ENCODE measurements at places on chromosomes 2 and 18. TPM values are rescaled to one million over a fixed set of nuclear protein-coding genes. Genes with fewer than 3 reads are reported as not detected.

GRCh38 chr2:152072011-152072410 lies 26.8 kb downstream of the CACNB4 start:
- H3K4me1 ChIP-seq: peaks cover 7% of the 10 kb centered on the region
- no peak for DNase-seq
- no peaks in the 10 kb centered on the region for H3K36me3 ChIP-seq
- no peaks in the 10 kb centered on the region for H3K27me3 ChIP-seq
- no peak overlapping the region for H3K4me3 ChIP-seq

DNA sequence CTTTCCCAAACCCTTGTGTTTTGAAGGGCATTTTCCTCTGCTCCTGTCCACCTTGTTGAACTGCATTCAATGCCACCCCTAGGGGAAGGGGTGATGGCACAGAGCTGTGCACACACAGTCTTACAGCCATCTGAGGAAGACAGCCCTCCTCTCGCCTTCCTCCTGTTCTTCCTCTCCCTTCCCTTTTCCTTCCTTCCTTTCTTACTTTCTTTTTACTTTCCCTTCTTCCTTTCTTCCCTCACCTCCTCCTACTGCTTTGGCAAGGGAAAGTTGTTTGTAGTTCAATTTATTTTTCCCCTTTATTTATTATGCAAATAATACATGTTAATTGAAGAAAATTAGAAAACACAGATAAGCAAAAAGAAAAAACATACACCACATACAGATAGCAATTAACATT lies 99.4 kb downstream of the CDH20 start:
- H3K27me3 ChIP-seq: no peaks in the 10 kb centered on the region
- no peaks in the 10 kb centered on the region for H3K36me3 ChIP-seq
- DNase-seq: no peak
- no peak overlapping the region for H3K4me3 ChIP-seq
- no peaks in the 10 kb centered on the region for H3K4me1 ChIP-seq

Gene NDC80
- total RNA-seq: 38.5 TPM

Gene CD302
- total RNA-seq: 0.68 TPM

DNA sequence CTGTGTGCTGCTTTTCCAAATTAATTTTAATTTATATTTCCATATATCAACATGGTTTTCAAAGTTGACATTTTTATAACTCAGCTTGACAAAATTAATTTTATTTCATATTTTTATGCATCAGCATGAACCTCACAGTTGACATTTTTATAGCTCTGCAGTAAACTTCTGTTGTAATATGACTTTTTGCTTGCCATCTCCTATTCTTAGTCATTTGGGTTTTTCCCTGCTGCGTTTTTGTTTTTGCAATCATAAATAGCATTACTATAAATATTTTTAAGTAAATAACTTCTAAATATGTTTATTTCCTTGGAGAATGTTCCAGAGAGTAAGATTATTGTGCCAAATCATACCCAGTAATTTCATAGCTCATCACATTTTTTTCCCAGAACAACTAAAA lies 21.0 kb upstream of the L3MBTL4 start:
- no peak overlapping the region for H3K4me3 ChIP-seq
- no peaks in the 10 kb centered on the region for H3K4me1 ChIP-seq
- no peaks in the 10 kb centered on the region for H3K27me3 ChIP-seq

DNA sequence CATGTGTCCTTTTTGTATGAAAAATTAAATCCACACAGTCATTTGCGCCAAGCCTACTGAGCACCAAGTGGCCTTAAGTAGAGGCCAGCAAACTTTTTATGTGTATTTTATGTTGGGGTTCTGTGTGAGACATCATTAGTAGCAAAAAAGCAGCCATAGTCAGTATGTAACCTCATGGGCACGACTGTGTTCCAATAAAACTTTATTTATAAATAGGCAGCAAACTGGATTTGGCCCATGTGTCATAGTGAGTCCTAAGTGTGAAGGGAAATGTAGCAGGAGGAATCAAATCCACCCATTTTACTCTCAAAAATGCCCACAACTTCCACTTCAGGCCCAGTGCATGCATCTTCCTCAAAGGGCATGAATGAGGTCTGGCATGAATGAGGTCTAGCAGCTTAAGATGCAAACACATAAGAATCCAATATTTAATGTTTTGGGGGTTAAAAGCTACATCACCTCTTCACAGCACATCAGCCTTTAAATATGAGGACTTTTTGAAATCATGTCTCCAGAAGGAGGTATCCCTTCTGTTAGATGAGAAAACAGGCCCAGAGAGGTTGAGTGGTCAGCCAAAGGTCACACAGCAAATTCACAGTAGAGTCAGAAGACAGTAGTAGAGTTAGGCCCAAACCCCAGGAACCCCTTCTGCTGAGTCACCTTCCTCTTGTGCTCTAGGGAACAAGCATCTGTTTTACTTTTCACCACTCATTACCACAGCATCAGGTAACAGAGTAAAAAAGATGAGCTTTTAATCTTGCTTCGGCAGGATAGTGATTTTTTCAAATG lies 45.6 kb downstream of the MREG start:
- no peaks in the 10 kb centered on the region for H3K4me1 ChIP-seq
- DNase-seq: no peak
- peaks cover 19% of the 10 kb centered on the region for H3K36me3 ChIP-seq

DNA sequence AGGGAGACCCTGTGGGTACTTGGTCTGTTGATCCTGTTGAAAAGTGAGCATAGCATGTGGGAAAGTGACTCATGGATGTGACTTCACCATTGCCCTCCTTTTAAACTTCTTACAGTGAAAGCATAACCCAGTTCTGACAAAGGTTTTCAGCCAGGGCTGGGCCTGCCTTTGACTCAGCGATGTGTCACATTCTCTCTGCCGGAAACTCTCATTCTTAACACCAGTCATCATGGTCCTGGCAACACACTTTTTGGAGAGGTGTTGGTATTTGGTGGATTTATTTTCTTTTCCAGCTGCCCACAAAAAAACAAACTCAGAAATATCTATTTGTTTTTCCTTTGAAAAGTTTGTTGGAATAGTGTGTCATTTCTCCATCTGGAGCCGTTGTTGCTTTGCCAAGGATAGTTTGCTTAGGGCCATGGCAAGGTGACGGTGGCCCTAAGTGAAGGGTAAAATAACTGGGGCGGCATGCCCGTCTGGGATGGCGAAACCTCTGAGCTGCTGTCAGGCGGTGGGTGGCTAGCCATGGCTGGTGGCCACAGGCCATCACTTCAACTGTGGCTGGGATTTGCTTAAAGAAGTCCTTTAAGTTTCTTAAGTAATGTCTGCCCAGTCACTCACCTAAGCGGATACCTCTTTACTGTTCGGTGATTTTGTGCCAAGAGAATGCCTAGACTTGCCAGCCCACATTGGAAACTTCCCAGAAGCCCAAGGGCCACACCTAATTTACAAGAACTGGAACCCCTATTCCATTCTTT lies 123.3 kb downstream of the LTBP1 start:
- no peaks in the 10 kb centered on the region for H3K27me3 ChIP-seq
- no peaks in the 10 kb centered on the region for H3K4me1 ChIP-seq
- no peak overlapping the region for H3K27ac ChIP-seq

Gene PRADC1
- total RNA-seq: 9.6 TPM

Gene NCKAP5
- 0.26 TPM for total RNA-seq

DNA sequence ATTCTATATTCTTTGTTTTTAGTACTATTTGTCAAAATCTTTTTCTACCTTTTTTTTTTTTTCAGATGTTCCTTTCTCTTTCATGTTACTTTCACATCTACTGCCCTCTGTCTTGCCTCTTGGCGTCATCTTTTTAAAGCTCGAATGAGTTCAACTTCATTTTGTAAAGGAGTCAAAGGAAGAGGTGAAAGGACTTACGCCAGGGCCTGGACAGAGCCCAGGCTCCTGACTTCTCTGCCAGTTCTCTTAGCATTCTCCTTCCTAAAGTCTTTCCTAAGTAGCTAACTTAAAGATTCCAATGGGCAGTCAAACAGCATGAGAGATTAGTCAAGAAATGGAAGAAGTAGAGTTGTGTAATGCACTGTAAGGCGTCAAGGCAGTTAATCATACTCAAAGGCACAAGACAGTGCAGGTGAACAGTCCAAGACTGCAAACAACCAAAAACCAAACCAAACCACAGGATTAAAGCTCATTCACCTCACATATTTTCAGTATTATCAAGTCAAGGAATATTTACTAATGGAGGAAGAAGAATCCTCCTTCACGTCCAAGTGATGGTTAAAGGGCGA lies 301.7 kb downstream of the TCF4 start:
- no peaks in the 10 kb centered on the region for H3K36me3 ChIP-seq
- DNase-seq: no peak
- no peak overlapping the region for H3K27ac ChIP-seq
- H3K27me3 ChIP-seq: no peaks in the 10 kb centered on the region
- no peak overlapping the region for H3K4me3 ChIP-seq
- H3K4me1 ChIP-seq: no peaks in the 10 kb centered on the region

GRCh38 chr18:51668101-51668500 lies 470.6 kb upstream of the MEX3C start:
- H3K4me1 ChIP-seq: no peaks in the 10 kb centered on the region
- H3K27ac ChIP-seq: no peak overlapping the region
- DNase-seq: peak; percentile 68
- no peaks in the 10 kb centered on the region for H3K36me3 ChIP-seq
- no peaks in the 10 kb centered on the region for H3K27me3 ChIP-seq

DNA sequence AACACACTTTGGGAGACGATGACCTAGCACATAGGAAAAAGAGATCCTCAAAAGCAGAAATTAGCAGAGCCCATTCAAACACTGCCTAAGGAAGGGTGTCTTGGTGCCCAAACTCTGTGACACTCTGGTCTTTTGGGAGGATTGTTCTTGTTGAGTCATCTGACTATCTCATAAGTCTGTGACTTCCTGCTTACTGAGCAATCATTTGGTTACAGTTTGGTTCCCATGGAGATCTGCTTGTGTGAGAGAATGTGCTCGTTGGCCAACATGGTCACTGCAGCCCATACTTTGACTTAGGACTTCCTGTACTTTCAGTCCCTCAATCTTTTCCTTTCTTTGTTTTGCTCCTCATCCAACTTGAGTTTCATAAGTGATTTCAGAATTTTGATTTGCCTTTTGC lies 602.9 kb downstream of the NYAP2 start:
- no peaks in the 10 kb centered on the region for H3K27me3 ChIP-seq
- no peaks in the 10 kb centered on the region for H3K4me1 ChIP-seq
- H3K27ac ChIP-seq: no peak overlapping the region
- DNase-seq: no peak
- no peaks in the 10 kb centered on the region for H3K36me3 ChIP-seq
- H3K4me3 ChIP-seq: no peak overlapping the region
